ENCODE measurements at places on chromosomes 12 and 14.

- no peak for DNase-seq
Measured at GRCh38 chr12:92183575-92183974, 37.9 kb upstream of the BTG1 start.

- DNase-seq: no peak
Measured at GRCh38 chr12:81412940-81413339, 335.1 kb downstream of the ACSS3 start.

GRCh38 chr14:57486767-57487379, 6.8 kb downstream of the CCDC198 start:
- DNase-seq: no peak

DNA sequence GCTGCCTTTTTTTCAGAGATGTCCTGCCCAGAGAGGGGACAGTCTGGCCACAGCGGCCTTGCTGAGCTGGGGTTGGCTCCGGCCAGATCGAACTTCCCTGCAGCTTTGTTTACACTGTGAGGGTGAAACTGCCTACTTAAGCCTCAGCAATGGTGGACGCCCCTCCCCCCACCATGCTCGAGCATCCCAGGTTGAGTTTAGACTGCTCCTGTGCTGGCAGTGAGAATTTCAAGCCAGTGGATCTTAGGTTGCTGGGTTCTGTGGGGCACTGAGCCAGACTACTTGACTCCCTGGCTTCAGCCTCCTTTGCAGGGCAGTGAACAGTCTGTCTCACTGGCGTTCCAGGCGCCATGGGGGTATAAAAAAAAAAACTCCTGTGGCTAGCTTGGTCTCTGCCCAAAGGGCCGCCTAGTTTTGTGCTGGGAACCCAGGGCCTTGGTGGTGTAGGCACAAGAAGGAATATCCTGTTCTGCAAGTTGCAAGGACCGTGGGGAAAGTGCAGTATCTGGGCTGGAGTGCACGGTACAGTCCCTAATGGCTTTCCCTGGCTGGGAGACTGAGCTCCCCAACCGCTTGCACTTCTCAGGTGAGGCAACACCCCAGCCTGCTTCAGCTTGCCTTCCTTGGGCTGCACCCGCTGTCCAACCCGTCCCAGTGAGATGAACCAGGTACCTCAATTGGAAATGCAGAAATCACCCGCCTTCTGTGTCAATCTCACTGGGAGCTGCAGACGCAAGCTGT, 79.1 kb downstream of the LRIG3 start:
- DNase-seq: no peak

DNA sequence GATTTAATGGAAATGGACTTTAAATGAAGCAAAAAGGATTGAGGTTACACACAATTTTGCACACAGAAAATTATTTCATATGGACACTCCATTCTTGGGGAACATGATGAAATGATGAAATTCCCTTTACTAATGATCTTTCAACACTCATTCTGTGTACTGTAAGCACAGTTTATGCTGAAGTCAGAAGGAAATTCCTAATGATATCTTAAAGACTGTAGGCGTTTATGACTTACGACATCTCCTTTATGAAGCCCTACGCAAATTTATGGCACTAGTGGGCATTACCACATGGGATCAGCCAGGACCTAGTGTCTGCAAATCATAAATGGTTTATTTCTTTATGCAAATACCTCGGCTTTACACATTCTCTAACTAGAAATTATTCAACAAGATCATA, 97.9 kb upstream of the SOX5 start:
- no peak for DNase-seq

DNA sequence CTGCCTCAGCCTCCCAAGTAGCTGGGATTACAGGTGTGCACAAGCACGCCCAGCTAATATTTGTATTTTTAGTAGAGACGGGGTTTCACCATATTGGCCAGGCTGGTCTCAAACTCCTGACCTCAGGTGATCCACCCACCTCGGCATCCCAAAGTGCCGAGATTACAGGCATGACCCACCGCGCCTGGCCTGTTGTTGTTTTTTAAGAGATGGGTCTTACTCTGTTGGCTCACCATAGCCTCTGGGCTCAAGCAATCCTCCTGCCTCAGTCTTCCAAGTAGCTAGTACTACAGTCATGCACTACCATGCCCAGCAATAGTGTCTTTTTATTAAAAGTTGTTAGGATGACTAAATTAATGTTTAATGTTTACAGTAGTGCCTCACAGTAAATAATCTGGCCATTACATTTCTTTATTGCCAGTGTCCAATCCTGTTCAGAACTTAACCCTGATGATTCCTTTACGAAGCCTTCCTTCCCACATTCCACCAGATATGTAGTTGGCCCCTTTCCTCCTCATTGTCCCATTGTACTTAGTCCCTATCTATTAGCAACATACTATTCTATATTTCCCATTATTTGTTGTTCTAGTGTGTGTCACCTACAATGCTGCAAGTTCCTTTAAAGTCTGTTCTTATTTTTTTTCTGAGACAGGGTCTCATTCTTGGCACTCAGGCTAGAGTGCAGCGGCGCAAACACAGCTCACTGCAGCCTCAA, 8.8 kb upstream of the SMARCC2 start:
- no peak for DNase-seq

- no peak for DNase-seq
Measured at GRCh38 chr14:43147485-43147884, 1359.6 kb downstream of the FSCB start.

DNA sequence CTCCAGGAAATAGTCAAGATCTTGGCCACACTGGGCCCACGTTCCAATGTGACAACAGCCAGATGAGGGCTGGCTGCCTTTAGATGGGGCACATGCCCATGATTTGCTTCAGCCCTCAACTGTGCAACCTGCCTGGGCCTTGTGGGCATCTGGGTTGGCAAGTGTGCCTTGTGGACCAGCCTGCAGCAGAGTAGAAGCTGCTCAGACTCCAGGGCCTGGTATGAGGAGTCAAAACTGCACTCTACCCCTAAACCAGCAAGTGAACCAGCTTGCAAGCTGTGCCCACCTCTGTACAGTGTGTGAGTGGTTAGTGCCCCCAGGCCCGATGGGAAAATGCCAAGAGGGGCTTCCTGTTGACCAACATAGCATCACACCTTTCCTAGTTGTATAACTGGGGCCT, 17.9 kb downstream of the PHETA1 start:
- no peak for DNase-seq

DNA sequence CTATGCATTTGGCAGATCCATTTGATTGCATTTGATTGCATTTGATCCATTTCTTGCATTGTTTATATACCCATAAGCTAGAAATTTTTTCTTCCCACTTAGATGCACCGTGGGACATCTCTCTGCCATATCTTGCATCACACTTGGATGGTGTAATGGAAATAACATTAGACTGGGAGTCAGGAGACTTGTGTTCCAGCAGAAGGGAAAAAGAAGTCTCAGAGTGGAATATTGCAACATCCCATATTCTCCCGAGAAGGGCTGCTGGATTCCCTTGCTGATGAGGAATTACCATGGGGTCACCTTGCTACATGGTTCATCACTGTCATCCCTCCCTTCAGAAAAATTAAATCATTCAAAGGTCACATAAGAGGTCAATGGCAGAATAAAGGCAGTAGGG, 78.1 kb downstream of the KSR2 start:
- DNase-seq: no peak

- no peak for DNase-seq
Measured at GRCh38 chr14:88198446-88198845, 124.6 kb downstream of the KCNK10 start.

GRCh38 chr14:21734457-21735074, 60.9 kb upstream of the OR4E1 start:
- peak; percentile 27 for DNase-seq

DNA sequence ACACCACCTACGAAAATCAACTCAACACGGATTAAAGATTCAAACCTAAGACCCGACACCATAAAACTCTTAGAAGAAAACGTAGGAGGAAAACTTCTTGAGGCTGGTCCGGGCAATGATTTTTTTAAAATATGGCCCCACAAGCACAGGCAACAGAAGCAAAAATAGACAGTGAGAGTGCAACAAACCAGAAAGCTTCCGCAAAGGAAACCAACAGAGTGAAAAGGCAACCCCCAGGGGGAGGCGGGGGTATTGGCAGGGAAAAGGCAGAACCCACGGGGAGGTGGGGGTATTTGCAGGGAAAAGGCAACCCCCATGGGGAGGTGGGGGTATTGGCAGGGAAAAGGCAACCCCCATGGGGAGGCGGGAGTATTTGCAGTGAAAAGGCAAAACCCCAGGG, 20.5 kb upstream of the FBRSL1 start:
- no peak for DNase-seq

DNA sequence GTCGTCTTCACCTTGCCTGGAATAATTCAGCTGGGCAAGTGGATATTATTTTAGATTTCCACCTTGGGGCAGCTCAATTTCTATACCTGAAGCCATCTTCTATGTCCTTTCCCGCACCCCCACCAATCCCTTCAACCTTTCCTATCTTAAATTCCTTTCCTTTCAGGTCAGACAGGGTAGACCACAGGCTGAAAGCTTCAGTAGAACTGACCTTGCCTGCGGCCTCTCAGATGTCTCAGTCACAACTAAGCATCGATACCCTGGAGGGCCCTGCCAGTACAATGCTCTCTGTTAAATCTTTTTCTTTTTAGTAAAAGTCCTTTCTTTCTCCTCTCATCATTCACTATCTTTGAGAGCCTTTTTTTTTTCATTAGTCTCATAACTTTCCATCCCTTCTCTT, 38.9 kb downstream of the SLC2A14 start:
- DNase-seq: no peak

DNA sequence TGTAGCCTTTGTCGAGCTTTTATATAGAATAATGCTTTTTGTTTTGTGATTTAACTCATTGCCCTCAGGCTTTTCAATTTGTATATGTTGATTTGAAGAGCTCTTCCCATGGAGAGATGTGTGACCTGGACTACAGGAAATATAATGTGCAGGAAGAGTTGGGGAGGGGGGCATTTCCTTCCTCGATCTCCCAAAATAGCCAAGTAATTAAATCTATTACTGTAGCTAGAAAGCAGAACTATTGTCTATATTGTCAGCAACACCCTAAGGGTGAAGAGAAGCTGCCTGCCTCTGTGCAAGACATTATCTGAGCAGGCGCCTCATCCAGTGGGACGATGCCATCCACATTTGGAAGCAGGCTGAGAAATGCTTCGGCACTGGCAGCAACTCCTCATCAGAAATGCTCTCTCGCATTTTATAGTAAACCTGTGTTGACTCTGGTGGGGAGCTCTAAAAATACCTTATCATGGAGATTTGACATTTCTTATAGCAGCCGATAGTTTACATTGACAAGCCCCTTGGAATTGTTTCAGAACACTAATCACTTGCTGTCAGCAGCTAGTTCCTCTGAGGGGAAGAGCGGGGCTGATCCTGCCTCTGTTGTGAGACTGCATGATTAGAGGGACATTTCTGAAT, 392.5 kb upstream of the RGS6 start:
- no peak for DNase-seq

DNA sequence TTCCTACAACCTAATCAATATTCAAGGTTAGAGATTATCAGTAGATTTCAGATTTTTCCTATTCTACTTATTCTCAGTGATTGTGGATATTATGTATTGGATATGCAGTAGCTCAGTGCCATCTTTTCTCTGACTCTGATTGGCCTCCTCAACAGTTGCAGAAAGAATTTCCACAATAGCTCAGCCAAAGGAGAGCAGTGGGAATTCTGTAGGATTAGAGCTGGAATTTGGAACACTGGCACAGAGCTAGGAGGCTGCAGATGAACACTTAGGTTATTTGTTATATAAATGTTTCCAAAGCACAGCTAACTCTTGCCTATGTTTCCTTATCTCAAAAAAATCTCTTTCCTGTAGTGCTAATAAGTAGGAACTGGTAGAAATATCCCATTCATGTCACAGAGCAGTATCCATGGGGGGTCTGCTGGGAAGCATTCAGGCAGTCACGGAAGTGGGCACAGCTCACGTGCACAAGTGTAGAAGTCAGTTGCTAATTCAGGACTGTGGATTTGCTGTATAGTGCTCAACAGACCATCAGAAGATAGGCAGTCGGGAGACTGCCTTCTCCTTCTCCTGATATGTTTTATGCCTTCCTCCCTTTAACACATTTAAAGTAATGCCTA, 116.2 kb upstream of the TMEM260 start:
- no peak for DNase-seq

- no peak for DNase-seq
Measured at GRCh38 chr12:47982311-47982710, 18.9 kb downstream of the TMEM106C start.

GRCh38 chr14:94485944-94486841, 10.2 kb upstream of the SERPINA9 start:
- peak; percentile 3 for DNase-seq

DNA sequence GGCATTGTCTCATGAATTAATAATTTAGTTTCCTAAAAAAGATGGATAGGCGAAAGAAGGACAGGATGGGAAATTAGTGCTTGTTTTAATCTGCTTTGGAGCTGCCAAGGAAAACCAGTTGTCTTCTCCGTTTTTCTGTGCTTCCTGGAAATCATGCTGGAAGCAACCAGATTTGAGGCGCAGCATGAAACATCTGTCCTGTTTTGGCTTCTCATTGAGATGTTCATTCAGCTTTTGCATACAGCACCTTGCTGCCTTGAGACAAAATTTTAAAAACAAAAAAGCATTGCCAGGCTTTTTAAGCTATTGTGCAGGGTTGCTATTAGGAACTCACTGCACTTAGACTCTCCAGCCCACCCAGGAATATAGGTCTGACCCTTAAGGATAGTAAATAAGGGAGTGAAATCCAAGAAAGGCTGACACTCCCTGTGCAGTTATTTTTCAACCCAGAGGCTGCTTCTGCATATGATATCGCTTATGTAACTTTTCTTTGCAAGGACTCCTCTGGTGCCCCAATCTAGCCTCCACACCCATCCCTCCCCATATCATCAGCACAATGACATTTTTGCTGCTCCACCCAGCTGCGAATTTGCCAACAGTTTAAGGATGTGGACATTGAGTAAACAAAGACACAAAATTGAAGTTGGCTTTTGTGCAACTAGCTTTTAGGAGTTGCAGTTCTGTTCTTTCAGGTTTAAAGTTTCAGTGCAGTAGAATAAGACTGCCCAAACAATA, 46.9 kb upstream of the MDM1 start:
- no peak for DNase-seq

DNA sequence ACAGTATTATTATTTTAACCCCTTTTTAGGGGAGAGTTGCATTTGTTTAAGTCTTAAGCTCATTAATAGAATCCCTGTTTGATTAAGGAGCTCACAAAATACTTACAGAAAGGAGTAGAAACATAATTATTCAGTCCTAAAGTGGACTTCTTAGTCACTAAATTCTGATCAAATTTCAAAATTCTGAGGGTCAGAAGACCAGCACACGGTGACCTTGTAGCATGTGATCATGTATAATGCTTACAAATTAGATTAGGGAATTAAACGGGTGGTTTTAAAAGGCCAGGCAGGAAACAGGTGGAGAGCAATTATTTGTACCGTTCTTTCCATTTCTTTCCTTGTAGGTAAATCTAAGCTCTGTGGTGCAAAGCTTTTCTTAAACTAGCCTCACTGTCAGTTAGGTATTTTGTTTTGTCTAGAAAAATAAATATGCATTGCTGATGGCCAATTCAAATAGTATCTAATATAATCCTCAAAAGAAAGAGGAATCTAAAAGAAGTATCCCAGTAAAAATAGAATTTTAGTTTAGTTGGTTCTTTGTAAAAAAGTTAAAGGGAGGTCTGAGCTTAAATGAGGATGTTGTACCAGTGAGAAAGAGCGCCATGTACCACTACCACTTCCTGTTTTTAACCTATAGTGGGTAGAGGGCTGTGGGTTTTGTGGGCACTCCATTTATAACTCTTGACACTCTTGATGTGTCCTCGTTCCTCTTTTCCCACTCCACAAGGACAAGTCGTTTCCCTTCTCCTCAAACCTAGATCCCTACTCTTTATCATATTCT, 51.1 kb downstream of the SLC38A1 start:
- peak; percentile 32 for DNase-seq

All from stimulated activated CD8-positive, alpha-beta memory T cell treated with anti-CD3 and anti-CD28 coated beads, Interleukin-7, amount 100 ng/mL, for 4 hours (primary cell).